ENCODE measurements at places on chromosomes 6 and 20.

DNA sequence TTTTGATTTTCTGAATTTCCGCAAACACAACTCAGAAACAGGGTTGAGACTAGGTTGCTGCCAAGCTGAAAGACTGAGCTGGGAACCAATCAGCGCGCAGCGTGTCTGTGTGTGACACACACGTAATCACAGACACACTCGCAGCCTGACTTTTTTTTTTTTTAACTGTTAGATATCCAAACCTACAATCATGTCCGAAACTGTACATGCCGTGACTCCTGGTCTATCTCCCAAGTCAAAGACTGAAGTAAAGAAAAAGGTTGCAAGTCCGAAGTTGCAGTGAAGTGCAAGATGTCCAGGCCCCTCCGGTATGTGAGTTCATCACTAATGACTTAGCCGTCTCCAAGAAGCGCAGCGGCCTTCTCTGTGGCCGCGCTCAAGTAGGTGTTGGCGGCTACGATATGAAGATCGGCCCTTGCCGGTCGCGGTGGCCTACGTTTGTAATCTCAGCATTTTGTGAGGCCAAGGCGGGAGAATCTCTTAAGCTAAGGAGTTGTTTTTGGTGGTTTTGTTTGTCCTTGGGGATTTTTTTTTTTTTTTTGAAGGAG, 108.2 kb downstream of the HFE start:
- DNase-seq: peak; percentile 80

DNA sequence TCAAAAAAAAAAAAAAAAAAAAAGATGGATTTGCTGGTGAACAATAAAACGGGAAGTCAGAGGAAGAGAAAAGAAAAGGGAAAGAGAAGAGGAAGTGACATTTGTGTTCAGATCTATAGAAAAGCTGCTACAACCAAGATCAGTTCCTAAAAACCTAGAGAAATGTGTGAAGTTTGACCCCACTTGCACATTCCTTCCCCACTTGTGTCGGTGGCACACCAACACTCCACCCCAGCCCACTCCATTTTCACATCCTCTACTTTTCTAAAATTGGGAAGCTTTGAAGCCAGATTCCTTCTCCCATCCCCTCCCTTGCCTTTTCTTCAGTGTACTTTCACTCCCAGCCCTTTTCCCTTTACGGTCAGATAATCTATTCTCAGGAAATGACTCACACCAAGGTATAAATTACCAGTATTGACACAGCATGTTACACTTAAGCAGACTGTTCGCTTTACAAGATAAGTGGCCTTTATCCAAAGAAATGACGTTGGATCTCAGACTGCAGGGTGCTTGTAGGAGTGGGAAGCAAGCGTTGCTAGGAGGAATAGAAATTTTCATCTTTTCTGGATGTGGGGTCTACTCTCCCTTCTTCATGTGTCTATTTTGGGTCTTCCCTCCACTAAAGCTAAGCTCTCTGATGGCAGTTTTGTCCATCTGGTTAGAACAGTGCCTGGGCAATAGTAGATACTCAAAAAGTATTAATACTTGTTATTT, 92.5 kb upstream of the ADGRF1 start:
- DNase-seq: peak; percentile 79

DNA sequence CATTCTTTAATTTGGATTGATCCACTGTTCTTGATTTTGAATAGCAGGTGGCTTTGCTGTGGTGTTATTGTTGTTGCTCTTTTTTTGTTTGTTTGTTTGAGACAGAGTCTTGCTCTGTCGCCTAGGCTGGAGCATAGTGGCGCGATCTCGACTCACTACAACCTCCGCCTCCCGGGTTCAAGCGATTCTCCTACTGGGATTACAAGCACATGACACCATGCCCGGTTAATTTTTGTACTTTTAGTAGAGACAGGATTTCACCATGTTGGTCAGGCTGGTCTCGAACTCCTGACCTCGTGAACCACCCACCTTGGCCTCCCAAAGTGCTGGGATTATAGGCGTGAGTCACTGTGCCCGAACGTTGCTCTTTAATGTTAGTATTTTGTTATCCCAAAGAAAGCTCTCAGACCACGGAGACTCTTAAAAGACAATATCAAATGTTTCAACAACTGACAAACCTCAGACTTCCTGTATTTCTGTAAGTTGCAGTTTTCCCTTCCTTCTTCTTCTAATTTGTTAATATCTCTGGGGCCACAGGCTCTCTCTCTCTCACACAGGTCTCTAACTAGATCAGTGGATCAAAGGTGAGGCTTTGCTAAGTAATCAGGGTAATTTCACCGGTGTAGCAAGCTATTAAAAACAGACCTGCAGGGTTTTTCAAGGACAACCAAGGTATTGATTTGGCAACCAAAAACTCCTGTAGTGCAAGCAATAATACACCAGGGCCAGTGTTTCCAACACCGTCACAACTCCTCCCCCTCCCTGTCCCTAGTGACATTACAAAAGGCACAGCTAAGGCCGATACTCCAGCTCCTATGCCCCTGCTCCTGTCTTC, 48.8 kb upstream of the ZNF217 start:
- no peak for DNase-seq

DNA sequence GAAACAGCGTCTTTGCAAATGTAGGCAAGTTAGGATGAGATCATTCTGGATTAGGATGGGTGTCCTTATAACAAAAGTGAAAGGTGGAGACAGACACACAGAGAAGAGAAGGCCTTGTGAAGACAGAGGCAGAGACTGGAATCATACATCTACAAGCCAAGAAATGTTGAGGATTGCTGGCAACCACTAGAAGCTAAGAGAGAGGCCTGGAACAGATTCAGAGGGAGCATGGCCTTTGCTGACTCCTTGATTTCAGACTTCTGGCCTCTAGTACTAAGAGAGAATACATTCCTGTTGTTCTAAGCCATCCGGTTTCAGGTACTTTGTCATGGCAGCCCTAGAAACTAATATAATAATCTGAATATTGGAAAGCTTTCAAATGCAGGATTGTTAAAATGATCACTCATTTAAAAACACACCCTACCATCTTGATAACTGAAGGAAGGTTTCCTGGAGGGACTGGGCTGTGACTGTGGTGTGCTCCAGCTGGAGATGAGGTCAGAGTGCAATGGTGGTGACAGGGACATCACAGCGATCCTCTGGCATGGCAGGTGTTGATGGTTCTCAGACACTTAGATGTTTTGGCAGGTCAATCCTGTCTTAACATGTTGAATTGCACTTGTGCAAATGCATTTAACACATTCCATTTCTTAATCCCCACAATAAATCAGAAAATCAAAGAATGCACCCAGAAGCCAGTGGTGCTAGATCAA, 25.1 kb downstream of the CD83 start:
- no peak for DNase-seq

GRCh38 chr20:54643761-54644160, 168.4 kb downstream of the DOK5 start:
- no peak for DNase-seq

DNA sequence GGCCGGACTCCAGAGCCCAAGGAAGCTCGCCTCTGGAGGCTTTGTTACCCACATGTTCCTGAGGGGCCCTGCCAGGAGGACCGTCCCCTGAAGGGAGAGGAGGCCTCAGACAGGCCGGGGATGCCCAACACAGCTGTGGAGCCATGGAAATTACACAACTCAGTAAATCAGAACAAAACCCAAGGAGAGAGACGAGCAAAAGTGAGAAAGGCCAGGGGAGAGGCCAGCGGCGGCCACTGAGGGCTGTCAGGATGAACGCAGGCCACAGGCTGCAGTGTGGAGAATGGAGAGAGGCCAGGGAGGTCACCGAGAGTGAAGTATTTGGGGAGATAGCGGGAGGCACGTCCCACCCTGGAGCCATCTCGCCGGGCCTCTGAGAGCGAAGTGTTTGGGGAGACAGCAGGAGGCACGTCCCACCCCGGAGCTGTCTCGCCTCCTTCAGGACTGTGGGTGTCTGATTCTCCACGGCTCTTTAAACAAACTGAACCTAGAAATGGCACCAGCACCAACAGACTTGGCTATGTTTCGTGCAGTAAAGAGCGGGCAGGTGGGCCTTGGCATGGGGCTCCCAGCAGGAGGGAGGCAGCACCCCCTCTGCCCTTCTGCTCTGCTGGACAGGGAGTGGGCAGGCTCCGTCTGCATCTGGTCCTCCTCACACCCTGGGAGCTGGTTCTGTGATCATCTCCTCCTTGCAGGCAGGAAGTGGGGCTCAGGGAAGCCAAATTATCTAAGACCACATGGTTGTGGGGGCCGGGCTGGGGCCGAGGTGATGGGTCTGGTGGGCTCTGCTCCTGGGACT, 91.0 kb downstream of the YTHDF1 start:
- DNase-seq: no peak

DNA sequence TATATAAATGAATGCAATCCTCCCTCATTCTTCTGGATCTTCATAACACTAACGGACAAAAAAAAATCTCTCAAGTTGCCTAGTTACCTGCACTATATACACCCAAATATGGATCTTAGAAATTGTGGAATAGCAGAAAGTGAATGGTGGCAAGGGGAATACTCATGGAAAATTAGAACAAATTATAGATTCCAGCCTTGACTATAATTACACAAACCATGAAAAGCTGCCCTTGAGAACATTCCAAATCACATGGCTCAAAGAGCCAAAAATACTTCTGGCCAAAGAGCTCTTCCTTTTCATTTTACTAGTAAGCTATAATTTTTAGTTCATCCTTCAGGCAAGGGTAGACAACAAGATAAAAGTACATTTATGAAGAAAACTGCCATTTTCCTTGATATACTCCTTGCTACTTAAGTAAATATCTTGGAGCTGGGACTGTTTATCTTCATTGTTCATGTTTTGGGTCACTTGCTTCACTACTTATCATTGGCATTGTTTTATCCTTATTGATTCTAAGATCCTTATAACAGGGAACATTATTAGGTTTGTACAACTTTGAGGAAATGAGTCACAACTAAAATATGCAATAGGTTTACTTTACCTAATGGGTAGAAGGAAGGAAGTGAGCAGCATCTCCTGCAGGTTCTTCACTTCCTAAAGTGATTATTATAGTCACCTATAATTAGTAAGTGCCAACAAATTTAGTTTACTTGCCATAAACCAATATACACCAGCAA, 6.4 kb upstream of the MTRES1 start:
- peak; percentile 10 for DNase-seq

DNA sequence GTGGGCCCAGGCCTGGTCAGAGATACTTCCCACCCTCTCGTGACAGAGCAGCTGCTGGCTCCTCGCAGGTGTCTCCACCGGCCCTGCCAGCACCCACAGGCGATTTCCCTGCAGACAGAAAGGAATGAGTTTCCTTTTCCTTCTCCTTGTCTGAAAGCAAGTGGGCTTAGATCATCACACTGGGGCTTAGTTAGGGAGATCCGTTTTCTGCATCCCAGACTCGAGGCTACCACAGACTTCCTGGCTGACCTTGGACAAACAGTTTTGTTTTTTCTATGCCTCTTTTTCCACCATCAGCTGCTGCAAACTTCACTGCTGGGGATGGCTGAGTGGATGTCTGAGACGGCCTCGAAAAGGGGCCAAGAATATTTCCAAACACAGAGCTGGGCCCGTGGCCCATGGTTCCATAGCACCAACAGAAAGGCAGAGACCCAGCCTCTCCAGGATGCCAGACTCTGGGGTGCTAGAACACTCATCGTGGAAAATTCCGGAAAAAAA, 86.5 kb downstream of the BANF2 start:
- DNase-seq: no peak

- no peak for DNase-seq
Measured at GRCh38 chr6:2909718-2910117, 6.6 kb upstream of the SERPINB9 start.

GRCh38 chr6:128107682-128108081, 206.8 kb upstream of the THEMIS start:
- DNase-seq: no peak

- DNase-seq: no peak
Measured at GRCh38 chr6:1581120-1581991, 28.4 kb upstream of the FOXC1 start.

DNA sequence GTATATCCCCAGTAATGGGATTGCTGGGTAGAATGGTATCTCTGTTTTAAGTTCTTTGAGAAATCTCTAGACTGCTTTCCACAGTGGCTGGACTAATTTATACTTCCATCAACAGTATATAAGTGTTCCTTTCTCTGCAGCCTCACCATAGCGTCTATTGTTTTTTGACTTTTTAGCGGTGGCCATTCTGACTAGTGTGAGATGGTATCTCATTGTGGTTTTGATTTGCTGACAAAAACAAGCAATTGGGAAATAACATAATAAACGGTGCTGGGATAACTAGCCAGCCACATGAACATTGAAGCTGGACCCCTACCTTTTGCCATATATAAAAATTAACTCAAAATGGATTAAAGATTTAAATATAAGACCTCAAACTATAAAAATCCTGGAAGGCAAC, 14.2 kb downstream of the OR2A4 start:
- no peak for DNase-seq

DNA sequence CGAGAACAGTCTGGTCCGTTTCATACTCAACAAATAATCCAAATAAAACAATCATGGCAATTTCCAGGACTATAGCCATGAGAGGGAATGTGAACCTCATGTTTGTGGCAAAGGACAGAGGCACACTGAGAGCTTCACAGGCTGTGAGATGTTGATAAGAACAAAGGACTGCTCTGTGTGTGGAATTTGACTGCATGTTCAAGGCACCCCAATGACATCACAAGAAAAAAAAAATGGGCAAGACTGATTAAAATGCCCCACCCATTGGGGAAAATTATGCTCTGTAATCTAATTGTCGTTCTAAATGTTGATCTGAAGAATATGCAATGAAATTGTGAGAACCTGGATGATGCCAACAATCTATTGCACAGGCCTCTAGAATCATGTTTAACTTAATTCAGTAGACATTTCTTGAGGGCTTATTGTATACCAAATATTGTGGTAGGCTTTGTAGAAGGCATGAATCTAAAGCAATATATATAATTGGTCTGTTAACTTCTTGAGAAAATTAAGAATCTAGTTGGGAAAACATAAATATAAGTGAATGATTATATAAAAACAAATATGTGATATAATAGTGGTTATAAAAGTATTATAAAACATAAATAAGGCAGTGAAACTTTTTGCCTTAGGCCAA, at the start of gene RHAG:
Gene RHAG, minus strand, starts transcription at position 127 of the 637 bp plus-strand sequence. Its CDS starts 27 bp downstream, at position 100.
- no peak for DNase-seq

GRCh38 chr20:16560216-16560615, 13.0 kb downstream of the KIF16B start:
- DNase-seq: no peak

GRCh38 chr6:36825994-36826393, 13.2 kb downstream of the CPNE5 start:
- DNase-seq: no peak

DNA sequence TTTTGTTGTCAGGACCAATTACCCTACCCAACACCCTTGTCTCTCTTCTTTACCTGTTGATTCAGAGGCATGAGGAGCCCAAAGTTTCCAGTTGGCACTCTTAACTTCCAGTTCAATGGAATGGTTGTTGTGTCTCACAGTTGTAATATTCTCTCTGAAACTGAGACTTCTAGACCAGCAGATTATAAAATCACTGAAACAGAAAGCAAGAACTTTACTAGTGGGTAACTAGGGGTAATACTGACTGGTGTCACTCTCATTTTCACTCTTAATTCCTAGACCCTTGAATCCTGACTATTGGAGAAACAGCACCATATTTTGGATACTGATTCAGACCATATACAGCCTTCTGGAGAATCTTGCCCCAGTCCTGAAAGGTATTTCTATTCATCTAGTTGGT, 140.2 kb upstream of the MMS22L start:
- no peak for DNase-seq
